Motor neuron (in vitro differentiated cells): ENCODE measurements at places on chromosomes 12 and 14. TPM values are rescaled to one million over a fixed set of nuclear protein-coding genes. Genes with fewer than 3 reads are reported as not detected.

GRCh38 chr14:104142136-104142945 lies 4.0 kb downstream of the KIF26A start:
- ATAC-seq = no peak

Gene SOCS4
- 20.2 and 21.9 TPM in 2 replicates for total RNA-seq

DNA sequence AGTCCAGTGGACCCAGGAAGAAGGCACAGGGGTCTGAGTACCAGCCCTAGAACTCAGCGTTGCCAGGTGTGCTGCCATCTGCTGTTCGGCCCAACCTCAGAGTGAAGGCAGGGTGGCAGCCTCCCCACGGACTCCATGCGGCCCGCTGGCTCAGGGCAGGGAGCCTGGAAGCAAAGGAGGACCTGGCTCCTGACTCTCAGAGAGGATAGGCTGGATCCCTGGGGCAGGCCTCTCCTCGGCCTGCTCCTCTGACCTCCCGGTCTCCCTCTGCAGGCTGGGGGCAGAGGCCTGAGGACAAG lies 10.1 kb downstream of the MCRS1 start:
- ATAC-seq = peak; percentile 33

- ATAC-seq = peak; percentile 69
Measured at GRCh38 chr12:132437252-132437932, 52.6 kb upstream of the FBRSL1 start.

GRCh38 chr12:40033242-40033630 lies 72.6 kb downstream of the SLC2A13 start:
- ATAC-seq = no peak

GRCh38 chr12:92156139-92156538 lies 10.5 kb upstream of the BTG1 start:
- no peak for ATAC-seq

DNA sequence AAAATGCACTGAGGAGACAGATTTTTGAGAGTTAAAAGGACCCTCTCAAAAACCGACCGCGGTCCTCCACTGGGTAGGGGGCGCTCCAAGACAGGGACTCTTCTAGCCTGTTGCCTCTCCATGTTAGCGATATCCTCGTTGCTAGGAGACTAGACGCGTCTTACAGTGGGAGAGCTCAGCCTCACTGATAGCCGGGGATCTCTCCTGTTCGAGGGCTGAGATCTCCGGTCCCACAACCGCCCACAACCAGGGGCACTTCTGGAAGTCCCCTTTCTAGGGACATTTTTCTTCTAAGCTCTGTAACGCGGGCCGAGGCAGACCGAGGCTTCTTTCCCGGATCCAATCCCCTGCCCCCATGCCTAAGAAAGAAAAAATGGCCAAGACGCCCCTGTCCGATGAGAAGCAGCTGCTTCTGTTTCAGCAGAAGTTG lies 21.3 kb downstream of the FKBP11 start:
- peak; percentile 94 for ATAC-seq

DNA sequence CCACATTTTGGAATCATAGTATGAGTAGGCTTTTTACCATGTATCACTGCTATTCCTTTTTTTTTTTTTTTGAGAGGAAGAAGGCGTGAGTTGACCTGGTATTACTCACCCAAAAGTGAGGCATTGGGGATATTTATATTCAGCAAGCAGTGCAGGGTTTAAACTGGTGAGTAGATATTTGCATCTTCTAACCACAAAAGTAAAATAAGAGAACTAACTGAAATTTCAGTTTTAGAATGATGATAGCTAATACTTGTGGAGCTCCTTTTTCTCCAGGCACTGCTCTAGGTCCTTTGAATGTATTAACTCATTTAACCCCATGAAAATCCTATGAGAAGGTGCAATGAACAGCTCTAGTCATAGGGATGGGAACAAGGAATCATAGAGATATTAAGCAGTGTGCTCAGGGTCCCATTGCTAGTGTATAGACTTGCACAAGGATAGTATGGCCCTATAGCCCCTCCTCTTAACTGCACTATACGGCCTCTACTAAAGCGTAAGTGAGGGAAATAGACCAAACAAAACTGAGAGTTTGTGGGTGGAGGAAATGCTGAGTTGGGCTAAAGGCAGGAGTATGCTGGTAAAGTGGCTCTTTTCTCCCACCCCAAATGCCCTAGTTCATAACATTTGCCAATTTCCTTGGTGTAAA lies 104.3 kb upstream of the MAX start:
- ATAC-seq = no peak

GRCh38 chr14:50407111-50407812 lies 10.6 kb upstream of the CDKL1 start:
- no peak for ATAC-seq

DNA sequence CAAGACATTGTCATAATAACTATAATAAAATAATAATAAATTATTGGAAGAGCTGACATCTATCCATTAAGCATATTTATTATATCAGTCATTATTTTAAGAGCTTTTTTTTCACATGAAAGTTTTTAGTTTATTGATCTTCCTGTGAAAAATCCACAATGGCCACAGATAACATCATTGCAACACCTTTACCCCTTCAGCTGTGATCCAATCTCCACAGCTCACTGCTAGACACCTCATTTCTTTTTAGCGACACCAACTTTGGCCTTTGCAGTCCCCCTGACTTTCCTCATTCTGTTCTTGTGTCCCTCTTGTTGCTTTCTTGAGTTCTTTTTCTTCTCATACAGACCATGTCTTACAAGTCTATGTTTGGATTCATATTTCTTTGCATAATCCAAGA lies 67.4 kb downstream of the STON2 start:
- no peak for ATAC-seq

Gene KRT74
- total RNA-seq = 0.04 and 0.05 TPM in 2 replicates

Gene KCNA5
- 0.54 TPM in 1 of 2 replicates, not detected in the other for total RNA-seq

Gene OR11G2
- total RNA-seq = 0.31 TPM in 1 of 2 replicates, not detected in the other

Gene VDR
- 0.08 and 0.14 TPM in 2 replicates for total RNA-seq

- no peak for ATAC-seq
Measured at GRCh38 chr14:97544571-97544970, 747.4 kb downstream of the VRK1 start.

Gene LTB4R2
- 2.3 TPM in 2 replicates for total RNA-seq

DNA sequence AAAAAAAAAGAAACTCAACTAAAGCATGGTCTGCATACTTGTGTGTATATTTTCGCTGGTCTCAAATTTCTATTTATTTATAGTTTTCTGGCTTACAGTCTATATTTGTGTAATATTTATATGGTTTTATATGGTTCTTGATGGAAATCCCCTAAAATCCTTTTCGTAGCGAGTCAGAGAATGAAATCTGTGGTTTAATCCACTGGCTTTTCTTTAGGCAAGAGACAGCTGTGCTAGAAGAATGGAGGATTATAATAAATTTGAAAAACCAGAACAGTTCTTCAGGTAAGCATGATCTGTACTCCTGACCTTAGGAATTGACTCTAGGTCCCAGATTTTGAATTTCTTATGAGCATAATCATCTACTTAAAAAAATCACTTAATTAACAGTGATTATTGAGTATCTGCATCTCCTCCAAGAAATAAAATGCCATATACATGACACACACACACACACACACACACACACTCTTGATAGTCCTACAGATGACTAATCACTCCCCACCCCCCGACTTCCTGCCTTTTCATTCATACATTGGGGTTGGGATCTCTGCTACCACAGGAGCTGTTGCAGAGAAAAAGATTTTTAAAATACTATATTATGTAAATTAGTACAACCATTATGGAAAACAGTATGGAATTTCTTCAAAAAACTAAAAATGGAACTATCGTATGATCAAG lies 113.4 kb downstream of the CRADD start:
- ATAC-seq = no peak

DNA sequence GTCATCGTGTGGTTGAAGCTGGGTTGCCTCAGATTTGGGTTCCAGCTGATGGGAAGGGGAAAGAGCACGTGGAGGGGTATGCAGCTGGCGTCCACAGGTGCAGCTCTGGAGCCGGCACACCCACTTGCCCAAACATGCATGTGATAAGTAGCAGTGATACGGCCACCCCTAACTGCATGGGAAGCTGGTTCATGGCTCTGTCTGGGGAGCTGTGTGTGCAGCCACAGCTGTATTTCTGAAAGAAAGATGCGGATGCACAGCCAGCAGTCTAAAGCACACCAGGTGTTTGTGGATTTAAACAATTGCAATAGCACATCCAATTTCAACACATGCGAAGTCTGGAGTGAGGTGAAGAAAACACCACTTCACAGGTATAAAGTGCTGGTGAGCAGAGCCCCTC lies 181.4 kb downstream of the EFCAB11 start:
- ATAC-seq = no peak

- peak; percentile 27 for ATAC-seq
Measured at GRCh38 chr12:130651188-130651959, 64.7 kb downstream of the RIMBP2 start.

DNA sequence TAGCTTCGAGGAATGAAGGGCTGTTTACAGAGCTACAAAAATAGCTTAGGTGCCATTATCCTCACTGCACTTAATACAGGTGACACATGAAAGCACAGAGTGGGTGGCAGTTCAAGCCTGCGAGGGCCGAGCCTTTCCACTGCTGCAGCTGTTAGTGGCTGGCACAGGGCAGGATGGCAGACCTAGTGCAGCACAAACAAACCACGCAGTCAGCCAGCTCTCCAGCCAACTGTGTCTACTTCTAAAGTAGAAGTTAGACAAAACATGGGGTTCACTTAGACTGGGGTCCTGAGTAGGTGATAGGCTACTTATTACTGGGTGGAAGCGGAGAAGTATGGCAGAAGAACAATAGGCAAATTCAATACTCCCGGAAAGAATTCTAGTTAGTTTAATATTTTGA lies 95.4 kb downstream of the DUSP16 start:
- ATAC-seq = no peak

DNA sequence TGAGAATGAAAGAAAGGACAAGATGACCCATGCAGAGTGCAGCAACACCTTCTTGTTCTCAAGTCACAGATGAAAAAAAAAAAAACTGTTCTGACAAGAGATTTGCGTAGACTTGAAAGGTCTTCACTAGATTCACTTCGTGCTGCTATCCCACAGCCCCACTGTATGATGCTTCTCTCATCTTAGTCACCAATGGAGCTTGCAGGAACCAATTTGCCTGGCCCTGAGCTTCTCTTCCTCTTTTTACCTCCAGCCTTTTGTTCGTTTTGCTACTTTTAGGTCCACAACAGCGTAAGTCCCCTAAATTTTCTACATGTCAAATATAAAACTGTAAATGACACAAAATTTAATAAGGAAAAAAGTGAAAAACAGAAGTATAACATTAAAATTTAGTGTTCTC lies 107.9 kb upstream of the NAP1L1 start:
- no peak for ATAC-seq

DNA sequence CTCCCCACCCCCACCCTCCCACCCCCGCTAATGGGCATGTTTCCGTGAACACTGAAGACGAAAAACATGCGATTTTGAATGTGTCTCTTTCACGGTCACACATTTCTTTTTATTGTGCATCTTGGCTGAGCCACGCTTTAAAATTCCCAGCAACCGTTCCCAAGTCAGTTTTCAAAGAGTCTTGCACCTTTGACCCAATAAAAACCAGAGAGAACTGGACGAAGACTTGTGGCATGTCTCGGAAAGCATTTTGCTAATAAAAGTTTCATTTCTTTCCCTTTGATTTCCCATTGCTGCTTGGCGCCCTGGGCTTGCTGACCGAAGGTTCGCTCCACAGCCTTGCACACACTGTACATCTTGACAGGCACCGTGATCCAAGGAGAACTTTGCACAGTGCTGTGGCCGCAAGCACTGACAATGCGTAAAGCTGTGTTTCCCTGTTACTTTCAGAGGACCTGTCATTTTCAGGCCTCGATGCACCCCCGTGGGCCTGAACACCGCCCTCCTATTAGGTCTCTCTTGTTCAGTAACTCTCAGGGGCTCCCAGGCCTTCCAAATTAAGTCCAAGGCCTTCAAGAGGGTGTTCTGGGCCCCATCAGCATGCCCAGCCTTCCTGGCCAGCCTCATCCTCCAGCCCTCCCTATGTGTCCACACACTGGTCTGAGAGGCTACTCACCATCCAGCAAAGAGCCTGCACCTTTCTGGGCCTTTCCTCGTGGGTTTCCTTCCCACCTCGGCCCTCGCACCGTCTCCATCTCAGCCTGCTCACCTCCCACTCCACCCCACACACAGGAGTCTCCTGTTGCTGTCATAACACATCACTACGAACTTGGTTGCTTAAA lies 63.4 kb upstream of the DIO3 start:
- ATAC-seq = no peak

Gene ENDOU
- total RNA-seq = 0.60 and 0.63 TPM in 2 replicates

DNA sequence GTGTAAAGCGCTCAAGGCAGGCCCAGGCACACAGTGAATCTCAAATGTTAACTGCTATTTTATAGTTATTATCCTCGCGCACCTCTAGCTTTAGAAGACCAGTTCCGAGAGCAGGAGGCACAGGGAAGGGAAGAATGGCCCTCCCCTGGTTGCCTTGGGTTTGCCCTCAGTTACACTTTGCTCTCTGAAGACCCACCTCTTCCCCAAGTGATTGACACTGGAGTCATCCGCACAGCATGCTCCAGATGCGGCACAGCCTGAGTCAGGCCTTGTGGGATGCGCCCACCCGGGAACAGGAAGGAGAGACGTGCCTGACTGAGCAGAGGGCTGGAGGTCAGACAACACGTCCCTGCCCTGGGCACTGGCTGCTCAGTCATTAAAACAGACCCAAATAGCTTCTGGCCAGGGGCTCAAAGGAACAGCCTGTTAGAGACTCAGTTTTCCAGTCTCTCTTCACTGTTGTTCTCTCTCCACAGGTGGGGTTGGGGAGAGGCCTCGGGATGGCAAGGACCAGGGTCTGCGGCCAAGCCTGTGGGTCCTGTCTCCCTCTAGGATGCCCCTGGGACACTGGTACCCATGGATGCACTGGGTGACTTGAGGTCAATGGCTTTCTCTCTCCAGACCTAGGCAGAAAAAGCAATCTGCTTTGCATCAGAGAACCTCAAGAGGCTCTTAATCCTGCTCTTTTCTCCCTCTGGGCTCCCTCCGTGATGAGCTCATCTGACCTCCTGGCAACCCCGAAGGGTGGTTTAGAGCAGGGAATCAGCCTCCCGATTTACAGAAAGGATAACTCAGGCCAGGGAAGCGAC lies 13.6 kb upstream of the MLXIP start:
- ATAC-seq = peak; percentile 74

Gene HOXC6
- 5.7 and 6.1 TPM in 2 replicates for total RNA-seq

GRCh38 chr12:108744021-108744897 lies 12.9 kb upstream of the CORO1C start:
- ATAC-seq = no peak

Gene ACSS3
- total RNA-seq = 3.3 and 5.1 TPM in 2 replicates

DNA sequence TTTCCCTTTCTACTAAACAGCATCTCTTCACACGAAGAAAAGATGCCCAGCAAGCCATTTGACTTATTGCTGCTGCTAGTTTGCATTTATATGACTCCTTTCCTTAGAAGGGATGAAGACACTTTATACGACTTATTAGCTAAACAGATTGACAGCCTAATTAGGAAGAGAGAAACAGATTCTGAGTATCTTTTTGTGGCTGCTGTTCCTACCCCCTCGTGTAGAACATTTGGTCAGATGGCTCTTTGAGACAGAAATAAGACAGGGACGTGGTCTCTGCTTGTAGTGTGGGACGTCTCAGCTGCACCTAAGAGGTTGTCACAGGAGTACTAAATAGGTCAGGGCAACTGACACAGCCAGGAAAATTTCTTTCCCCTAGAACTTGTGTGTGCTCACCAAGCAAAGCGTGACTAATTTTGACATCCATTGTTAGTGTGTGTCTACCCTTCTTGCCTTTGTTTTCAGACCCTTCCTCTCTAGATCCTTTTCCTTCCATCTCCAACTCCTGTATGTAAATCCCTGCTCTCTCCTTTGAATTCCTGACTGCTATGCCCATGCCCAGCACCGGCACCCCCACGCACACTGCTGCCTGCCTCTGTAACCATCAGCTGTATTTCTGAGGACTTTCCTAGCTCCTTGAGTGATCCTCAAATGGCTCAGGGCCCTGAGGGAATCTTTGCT lies 83.2 kb downstream of the DAD1 start:
- no peak for ATAC-seq

Gene TMEM132D
- total RNA-seq = 0.09 and 0.17 TPM in 2 replicates

Gene CIDEB
- total RNA-seq = not detected in 2 replicates

GRCh38 chr14:81529391-81529790 lies 4.3 kb downstream of the SEL1L start:
- ATAC-seq = no peak
